ENCODE measurements at places on chromosomes 16 and 17.

DNA sequence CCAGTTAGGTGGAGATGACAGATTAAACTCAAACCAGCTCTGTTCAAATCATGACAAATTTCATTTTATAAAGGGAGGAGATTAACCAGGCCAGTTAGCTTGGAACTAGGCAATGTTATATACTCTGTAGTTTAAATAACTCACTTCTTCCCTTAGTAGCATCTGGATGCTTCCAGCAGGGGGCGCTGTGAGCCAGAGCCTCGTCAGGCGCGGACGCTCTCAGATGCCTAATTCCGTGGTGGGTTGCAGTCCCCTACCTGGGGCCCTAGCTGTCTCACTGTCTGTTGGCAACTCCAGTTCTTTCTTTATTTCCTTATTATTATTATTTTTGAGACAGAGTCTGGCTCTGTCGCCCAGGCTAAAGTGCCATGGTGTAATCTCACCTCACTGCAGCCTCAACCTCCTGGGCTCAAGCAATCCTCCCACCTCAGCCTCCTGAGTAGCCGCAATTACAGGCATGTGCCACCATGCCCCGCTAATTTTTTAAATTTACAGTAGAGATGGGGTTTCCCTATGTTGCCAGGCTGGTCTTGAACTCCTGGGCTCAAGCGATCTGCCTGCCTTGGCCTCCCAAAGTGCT lies 17.3 kb upstream of the WFDC1 start:
- no peak for DNase-seq

- DNase-seq = no peak
Observed at GRCh38 chr17:27993723-27994310, 48.7 kb upstream of the NLK start.

- DNase-seq = no peak
Observed at GRCh38 chr17:73021771-73022170, 70.7 kb downstream of the SLC39A11 start.

DNA sequence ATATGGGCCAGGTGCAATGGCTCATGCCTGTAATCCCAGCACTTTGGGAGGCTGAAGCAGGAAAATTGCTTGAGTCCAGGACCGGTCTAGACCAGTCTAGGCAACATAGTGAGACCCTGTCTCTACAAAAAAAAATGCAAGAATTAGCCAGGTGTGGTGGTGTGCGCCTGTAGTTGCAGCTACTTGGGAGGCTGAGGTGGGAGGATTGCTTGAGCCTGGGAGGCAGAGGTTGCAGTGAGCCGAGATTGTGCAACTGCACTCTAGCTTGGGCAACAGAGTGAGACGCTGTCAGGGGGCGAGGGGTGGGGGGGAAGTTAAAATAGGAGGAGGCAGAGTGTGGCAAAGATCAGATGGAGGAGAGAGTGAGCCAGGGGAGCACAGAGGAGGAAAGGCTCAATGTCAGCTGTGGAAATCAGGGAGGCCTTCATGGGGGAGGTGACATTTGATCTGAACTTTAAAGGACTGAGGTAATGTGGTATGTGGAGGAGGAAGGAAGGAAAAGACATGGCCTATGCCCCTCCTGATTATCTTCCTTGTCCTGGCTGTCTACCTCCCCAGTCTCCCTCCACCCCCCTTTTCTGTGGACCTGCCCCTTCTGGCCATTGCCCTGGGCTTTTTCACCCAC lies 4.7 kb upstream of the GOT2 start:
- DNase-seq = no peak

- DNase-seq = no peak
Observed at GRCh38 chr17:57091186-57091618, 6.2 kb downstream of the AKAP1 start.

GRCh38 chr16:840561-841454 lies 40.3 kb upstream of the GNG13 start:
- DNase-seq = no peak

GRCh38 chr17:82096709-82097183 lies 1.3 kb downstream of the FASN start:
- DNase-seq = no peak

- DNase-seq = no peak
Observed at GRCh38 chr16:10984509-10984908, 40.1 kb downstream of the CLEC16A start.

- no peak for DNase-seq
Observed at GRCh38 chr17:18950944-18951905, 740 bp upstream of the SLC5A10 start.

- DNase-seq = no peak
Observed at GRCh38 chr17:50203086-50203485, 1.7 kb upstream of the COL1A1 start.

DNA sequence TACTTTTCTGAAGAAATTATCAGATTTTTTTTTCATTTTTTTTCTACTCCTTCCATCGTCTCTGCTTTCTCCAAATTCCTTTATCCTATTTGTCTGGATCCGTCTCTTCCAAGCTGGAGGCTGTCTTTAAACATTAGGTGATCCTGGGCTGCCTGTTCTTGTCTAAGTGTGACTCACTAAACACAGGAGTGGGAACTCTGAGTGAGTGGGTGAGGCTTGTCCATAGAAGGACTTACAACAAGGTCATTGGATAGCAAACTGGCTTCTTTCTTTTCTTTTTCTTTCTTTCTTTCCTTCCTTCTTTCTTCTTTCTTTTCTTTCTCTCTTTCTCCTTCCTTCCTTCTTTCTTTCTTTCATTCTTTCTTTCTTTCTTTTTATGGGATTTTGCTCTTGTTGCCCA lies 18.2 kb downstream of the ALOX15 start:
- DNase-seq = no peak

DNA sequence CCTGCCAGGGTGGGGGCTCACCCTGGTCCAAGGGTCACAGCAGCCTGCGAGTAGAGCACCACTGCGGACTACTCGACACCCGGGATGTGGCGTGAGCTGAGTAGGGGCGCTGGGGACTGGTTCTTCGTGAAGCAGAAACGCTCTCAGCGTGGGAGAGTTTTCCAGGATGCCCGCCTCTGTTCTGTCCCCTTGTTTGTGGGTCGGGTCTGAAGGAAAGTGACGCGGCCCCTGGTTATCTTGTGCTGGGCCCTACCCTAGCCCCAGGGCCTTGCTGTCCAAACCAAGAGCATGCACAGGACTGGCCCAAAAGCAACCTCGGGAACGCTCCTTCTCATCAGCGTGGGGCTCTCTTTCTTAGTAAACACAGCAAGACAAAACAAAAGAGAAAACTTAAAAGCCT lies 303.3 kb downstream of the IRF8 start:
- DNase-seq = no peak

DNA sequence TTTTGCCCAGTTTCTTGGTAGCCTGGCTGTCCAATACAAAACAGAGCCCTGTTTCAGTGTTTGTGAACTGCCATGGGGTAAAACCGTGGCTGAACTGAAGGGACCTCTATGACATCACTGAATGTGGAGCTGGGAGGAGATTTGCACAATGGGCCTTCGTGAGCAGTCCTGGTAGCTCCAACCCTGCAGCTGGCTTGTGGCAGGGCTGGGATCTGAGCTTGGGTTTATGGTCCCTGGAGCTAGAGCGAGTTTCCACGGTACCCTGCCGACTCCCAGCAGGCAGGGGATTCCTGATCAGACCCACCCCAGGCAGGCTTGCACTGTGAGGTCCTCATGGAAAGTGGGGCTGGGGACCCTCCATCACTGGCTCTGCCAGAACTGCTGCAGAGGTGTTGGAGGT lies 247.0 kb downstream of the GSG1L start:
- no peak for DNase-seq

DNA sequence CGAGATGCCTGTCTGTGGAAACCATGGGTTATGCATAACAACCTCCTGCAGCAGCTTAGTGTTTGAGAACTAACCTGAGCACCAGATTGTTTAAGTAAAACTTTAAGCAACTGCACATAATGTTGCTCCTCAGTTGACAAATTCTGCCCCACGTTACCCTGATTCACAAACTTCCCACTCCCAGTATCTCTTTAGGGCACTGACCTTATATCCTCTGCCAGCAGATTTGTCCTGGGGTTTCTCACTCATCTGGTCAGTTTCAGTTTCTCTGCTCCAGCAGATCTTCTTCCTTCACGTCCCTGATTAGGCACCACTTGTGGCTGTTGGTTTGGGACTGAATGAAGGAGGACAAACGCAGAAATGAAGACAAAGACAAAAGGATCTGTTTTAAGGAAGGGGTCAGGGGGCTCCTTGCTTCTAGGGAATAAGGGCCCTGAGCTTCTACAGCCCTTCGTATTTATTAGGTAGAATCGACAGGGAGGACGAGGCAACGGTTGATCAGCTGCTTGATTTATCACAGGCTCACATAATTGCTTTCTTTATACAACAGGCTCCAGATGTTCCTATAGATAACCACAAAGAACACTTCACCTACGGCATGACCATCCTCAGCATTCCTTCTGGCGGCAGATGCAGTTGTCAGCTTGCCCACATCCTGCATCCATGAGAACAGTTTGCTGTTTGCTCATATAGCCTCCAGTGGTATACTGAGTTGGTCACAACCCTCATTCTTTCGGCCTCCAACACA lies 13.5 kb upstream of the ZNF689 start:
- DNase-seq = no peak

- no peak for DNase-seq
Observed at GRCh38 chr17:81272616-81273015, 22.5 kb downstream of the SLC38A10 start.

- DNase-seq = no peak
Observed at GRCh38 chr17:65085951-65086350, 29.4 kb upstream of the GNA13 start.
